Stimulated activated CD4-positive, alpha-beta T cell treated with anti-CD3 and anti-CD28 coated beads, Interleukin-4, amount 100 ng/mL, for 48 hours (primary cell): ENCODE measurements at places on chromosomes 5 and 9.

- no peak for DNase-seq
These were observed 51.0 kb upstream of the PHF24 start for GRCh38 chr9:34907044-34907443.

- no peak for DNase-seq
These were observed 1.1 kb upstream of the FAM78A start for GRCh38 chr9:131277287-131277909.

DNA sequence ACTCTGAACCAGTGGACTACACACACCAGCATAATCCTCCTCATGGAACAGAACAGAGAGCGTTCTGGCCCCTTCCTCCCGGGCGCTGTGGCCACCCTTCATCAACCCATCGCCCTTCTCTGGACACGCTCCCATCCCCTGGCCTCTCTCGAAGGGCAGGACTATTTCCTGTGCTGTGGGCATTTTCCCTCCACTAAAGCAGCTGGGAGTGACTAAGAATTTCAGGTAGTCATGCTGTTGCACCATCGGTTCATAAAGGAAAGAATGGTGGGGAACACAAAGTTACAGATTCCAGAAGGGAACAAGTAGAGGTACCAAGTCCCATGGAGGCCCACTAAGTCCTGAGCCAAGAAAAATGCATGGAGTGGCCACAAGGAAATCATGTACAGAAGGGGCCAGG, 68.6 kb downstream of the EPB41L4B start:
- no peak for DNase-seq

- no peak for DNase-seq
These were observed 37.1 kb downstream of the CDK5RAP2 start for GRCh38 chr9:120542701-120543490.

DNA sequence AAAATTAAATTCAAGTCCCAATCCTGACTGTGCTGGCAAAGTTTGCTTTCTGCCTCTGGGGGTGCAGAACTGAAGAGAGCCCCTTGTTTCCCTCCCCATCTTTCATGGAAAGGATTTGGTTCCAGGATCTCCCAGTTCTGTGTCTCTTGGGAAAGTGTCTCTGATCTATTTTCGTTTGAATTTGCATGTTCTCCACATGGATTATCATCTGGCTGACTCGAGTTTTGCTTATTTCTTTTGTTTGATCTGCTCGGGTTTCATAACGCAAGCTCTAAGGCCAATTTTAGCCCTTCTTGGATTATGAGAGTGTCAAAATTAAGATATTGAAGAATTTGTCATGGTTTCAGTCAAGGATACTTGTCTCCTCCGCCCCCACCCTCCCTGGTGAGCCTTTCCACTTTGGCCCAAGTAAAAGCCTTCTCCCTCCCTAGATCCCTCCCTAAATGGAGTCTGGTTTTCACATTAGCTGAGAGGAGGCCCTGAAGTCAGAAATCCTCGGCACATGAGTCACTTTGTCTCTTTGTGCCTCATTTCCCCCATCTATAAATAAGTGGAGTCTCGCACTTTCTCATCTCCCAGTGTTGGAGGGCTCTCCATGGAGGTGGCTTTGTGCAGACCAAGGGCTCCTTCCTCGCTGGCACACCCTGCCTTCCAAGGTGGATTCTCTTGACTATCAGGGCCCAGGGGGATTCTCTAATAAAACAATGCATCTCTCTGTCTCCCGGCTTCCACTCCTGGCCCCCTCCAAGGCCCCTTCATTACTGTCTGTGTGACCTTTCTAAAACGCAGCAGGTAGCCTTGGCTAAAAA, 17.3 kb downstream of the ADRB2 start:
- DNase-seq = no peak

GRCh38 chr5:84783003-84783402, 398.3 kb upstream of the EDIL3 start:
- DNase-seq = no peak

DNA sequence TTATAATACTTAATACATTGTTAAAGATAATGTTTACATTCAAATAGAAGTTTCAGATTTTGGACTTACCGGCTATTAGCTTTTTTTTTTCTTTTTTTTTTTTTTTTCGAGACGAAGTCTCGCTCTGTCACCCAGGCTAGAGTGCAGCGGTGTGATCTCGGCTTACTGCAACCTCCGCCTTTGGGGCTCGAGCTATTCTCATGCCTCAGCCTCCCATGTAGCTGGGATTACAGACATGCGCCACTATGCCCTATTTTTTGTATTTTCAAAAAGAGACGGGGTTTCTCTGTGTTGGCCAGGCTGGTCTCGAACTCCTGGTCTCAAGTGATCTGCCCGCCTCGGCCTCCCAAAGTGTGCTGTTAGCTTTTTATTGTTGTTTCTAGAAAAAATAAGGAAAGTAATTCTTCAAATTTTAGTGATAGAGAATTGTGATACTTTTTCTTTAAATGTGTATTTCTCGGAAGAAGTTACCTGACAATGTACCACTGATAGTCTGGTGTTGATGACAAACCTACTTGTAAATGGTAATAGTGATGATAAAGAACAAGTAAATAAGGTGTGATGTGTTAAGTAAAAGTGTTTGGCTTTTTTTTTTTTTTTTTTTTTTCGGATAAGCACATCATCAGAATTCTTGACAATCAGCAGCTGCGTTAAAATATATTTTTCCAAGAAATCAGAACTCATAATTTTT, 2.7 kb downstream of the CDC42SE2 start:
- no peak for DNase-seq

- DNase-seq = no peak
These were observed 62.8 kb downstream of the CDKN2A start for GRCh38 chr9:21931428-21931827.

GRCh38 chr5:32383065-32383464, 61.5 kb downstream of the ZFR start:
- no peak for DNase-seq

- no peak for DNase-seq
These were observed 11.8 kb downstream of the SUB1 start for GRCh38 chr5:32597041-32597629.

GRCh38 chr5:80187421-80188090, 68.3 kb downstream of the SERINC5 start:
- no peak for DNase-seq

DNA sequence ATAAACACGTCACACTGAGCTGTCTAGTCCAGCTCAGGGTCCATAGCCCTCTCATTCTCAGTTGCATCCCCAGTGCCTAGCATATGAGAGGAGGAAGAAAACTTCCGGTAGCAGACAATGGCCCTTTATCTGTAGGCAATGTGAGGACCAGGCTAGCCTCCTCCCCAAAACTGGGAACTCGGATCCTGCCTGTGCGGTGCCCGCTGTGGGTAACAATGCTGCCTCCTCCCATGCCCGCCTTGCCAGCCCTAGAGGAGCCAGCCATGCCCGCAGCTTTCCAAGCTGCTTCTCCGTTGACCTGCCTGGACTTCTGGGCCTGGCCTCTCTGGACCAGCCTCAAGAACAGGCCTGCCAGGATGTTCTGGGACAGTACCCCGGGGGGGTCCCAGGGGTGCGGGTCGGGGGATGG, 74.6 kb upstream of the ORM1 start:
- DNase-seq = no peak

DNA sequence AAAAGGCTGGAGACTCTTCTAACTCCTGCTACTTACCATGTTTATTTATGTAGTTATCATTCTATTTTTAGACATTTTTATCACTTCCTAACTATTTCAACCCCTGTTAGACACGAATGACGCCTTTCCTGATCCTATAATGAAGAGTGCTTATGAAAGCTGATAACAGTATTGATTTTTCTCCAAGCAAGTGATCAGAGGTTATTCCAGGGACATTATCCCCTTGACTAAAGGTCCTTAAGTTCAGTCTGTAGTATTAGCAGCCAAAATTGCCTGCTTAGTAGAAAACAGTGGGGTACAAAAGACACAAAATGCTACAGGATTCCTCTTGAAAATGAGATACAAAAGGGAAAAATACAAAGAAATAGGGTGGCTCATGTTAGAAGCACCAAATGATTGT, 235.6 kb downstream of the DNAH5 start:
- DNase-seq = no peak

DNA sequence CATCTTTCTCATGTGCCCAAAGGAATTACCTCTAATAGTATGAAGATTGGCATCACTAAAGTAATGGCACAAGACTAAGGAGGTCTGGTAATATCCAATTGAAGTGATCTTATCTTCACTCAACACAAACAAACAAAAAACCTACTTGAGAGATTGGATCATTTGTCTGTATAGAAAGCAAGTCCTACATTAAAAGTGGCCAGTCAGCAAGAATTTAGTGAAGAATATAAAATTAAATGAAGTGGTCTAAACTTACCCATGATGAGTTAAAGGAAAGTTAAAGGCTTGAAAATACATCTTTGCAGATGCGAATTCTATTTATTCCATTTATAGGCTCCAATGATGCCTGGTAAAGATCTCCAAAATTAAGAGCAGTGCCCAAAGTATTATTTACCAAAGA, 350.3 kb upstream of the PCSK5 start:
- DNase-seq = no peak

DNA sequence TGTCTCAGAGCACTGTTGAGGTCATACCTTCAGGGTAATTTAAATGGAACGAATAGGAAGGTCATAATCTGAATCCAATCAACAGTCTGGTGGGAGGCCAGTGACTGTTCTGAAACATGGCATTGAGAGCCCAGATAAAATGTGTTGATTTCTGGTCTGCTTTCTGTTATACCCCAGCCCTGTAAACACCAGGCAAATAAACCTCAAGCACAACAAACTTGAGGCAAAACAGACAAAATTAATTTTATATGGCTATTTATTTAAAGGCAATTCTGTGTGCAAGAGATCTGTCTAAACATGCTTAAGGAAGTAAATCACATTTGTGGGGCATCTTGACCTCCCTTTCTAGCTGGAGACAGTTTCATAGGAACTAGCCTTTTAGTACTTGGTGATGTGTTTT, 140.9 kb upstream of the SPEF2 start:
- DNase-seq = no peak
